ENCODE measurements at places on chromosomes 3 and 15.

DNA sequence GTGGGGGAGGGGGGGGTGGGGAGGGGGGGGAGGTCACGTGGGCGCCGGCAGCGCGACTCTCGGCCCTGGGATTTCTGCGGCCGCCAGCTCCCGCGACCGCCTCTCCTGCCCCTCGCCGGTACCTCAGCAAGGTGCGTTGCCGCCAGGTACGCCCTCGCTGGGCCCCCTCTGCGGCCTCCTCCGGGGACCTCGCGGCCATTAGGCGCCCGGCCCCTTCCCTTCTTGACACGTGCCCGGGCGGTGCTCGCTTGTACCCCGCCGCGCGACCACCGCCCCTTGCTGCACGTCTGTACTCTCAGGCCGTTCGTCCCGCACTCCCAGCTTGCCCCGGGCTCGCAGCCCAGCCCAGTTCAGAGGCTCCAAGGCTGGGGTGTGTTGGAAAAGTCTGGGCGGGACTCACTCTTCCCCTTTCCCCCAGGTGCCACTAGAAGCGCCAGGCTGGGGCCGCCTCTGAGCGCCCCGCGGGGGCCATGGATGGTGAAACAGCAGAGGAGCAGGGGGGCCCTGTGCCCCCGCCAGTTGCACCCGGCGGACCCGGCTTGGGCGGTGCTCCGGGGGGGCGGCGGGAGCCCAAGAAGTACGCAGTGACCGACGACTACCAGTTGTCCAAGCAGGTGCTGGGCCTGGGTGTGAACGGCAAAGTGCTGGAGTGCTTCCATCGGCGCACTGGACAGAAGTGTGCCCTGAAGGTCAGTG lies at the start of gene MAPKAPK3:
Gene MAPKAPK3 (plus strand): TSS at position 56 of the 696 bp plus-strand sequence. CDS start 415 bp downstream, at position 471.
- DNase-seq, result no peak

DNA sequence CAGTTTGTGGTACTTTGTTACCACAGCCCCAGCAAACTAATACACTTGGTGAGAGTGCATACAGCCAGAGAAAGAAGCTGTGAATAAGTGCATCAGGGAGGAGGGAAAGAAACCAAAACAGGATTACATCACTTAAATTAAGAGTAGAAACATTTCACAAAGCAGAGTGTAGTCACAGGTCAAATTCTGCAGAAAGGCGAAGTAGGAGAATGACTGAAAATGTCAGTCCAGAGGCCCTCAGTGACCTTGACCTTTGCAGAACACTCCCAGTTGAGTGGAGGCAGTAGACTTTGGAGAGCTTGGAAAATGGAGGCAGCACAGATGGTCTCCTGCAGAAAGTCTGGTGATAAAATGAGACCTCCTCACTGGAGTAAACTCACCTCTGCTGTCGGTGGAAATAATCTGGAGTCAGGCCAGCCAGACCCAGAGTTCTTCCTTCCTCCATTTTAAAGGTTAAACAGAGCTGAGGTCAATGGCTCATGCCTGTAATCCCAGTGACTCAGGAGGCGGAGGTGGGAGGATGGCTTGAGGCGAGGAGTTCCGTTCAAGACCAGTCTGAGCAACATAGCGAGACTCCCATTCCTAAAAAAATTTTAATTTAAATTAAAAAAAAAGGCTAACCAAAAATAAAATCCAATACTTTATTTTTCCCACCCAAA lies 5.0 kb downstream of the CD86 start:
- no peak for DNase-seq

DNA sequence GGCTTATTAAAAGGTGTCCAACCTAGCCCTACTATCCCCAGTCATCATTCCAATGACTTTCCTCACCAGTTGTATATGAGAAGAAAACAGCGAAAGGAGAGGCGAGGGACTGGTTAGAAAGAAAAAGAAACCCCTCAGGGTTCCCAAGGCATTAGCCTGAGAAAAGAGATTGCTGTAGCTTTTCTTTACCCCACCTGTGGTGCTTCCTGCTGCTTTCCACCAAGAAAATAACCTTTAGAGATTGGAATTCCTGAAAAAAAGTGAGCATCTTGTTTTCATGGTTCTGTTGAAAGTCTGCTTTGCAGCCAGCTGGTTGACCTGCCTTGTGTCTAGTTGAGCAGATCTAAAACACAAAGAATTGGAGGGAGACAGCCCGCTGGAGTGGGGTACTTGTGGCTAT lies 196.4 kb downstream of the CADPS start:
- DNase-seq, result no peak

- no peak for DNase-seq
These were observed 532.5 kb upstream of the KCNMB2 start for GRCh38 chr3:178003756-178004155.

GRCh38 chr3:58555203-58555602 lies 18.2 kb upstream of the ACOX2 start:
- DNase-seq, result no peak

GRCh38 chr3:43011638-43012037 lies 32.5 kb downstream of the GASK1A start:
- DNase-seq, result no peak

- no peak for DNase-seq
These were observed 55.1 kb upstream of the UBE2E1 start for GRCh38 chr3:23750573-23751210.

- DNase-seq, result no peak
These were observed 278.7 kb downstream of the NEK10 start for GRCh38 chr3:27090275-27091041.

DNA sequence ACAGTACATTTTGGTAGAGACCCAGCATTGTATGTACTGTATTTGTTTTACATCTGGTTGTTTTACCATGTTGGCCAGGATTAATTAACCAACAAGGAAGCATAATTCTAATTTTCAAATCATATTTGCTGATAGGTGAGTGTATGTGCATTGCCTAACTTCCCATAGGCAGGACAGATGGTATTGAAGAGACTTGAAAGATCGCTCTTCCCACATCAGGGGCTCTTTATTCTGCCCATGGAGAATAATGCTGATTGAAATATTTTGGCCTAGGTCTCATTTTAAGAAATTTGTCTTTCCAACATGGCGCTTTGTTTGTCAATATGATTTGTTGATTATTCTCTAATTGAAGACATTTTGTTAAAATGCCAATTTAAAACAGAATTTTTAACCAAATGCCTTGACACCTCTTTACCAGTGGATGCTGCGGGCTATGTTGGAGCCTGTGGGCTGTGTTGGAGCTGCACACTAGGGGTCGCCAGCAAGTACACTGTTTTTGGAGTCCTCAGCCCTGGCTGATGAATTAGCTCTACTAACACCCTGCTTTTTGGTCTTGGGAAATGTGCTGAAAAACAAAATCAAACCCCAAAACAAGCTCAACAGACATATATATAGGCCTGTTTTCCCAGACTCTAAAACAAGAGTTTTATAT lies 5.3 kb downstream of the P2RY12 start:
- no peak for DNase-seq

DNA sequence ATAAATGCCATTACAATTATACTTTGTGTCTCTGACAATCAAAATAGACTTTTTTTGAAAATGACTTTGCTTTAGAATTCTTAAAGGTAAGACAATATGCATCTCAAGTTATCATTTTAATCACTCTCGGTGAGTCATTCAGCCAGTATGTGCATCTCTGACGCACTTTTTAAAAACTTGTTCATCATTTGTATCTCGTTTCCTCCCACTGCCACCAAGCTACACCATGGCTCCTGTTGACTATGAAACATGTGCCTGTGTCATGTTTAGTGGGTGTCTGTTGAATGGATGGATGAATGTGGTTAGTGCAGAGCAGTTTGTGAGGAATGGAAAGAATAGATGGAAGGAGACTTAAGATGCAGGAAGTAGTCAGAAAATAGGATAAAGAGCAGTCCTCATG lies 68.6 kb downstream of the ARPP21 start:
- DNase-seq, result no peak

DNA sequence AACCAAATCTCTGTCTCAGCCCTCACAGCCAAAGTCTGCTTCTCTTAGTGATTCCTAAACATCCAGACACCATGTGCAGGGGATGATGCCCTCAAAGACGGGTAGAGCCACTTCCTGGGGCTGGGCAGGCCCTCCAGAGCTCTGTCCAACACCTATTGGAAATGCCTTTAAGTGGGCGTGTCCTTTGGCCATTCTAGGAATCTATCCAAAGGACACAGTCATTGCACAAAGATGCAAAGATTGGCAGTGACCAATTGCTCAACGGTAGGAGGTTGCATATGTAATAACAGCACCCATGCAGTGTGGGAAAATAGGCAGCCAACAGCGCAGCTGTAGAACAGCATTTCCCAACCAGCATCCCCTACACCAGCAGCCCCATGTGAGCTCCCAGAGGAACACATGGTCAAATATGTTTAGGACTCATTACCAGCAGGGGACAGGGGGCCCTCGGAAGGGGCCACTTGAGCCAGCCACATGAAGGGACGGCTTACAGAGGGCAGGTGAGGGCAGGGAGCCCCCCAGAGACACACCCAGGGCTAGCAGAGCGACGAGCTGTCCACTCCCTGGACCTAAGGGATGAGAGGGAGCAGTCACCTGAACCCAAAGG lies 142.8 kb upstream of the IQSEC1 start:
- DNase-seq, result no peak

DNA sequence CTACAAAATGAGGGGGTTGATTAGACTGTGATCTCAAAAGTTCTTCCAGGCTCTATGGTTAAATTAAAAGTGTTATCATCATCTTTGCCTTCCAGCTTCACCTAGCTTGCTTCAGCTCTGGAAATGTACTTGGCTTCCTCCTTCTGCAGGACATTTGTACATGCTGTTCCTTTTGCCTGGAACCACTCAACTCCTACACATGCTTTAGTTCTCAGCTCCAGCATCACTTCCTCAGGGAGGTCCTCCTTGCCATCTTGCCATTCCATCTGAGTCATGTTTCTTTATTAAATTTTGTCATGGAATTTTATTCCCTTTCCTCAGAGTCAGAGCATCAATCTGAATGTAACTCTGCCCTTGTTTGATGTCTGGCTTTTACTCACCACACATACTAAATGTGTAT lies 158.6 kb upstream of the FEZF2 start:
- DNase-seq, result no peak

GRCh38 chr15:93779341-93779740 lies 452.0 kb upstream of the MCTP2 start:
- no peak for DNase-seq

GRCh38 chr3:11553436-11554235 lies 90.1 kb downstream of the VGLL4 start:
- no peak for DNase-seq

DNA sequence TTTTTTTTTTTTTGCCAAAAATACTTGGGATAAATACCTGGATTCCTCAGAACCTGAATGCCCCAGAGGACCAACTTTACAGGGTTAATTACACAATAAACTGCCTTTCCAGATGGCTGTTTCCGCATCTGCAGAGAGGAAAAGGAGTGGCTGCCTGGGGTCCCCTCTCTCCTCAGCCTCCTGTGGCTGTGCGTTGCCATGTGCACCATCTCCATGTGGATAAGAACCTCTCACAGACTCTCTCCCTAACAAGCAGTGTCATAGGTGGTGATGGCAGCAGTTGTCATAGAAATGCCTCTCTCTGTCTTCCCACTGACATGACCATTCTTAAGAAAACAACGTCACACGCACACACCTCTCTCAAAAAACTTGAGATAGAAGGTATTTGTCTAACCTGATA lies 179.4 kb downstream of the RPLP1 start:
- no peak for DNase-seq

- DNase-seq, result no peak
These were observed 31.5 kb downstream of the ABHD2 start for GRCh38 chr15:89119489-89120478.

DNA sequence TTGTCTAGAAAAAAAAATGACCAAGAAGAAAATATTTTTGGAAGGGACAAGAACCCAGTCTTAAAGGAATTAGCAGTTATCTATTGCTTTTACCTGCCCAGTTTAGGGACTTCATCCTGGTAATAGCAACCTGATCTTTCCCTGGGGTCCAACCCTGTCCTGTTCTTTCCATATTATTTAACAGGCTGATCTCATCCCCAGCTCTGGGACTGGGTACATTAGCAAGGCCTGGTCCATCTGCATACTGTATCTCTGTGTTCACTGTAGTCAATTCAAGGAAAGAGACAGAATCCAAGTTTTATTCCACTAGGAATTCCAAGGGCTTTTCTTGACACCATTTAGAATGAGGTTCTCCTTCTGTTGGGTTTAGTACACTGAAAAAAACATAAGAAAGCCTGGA lies 191.7 kb upstream of the GADL1 start:
- DNase-seq, result no peak

- no peak for DNase-seq
These were observed 714.3 kb upstream of the CFAP20DC start for GRCh38 chr3:59764171-59764570.

DNA sequence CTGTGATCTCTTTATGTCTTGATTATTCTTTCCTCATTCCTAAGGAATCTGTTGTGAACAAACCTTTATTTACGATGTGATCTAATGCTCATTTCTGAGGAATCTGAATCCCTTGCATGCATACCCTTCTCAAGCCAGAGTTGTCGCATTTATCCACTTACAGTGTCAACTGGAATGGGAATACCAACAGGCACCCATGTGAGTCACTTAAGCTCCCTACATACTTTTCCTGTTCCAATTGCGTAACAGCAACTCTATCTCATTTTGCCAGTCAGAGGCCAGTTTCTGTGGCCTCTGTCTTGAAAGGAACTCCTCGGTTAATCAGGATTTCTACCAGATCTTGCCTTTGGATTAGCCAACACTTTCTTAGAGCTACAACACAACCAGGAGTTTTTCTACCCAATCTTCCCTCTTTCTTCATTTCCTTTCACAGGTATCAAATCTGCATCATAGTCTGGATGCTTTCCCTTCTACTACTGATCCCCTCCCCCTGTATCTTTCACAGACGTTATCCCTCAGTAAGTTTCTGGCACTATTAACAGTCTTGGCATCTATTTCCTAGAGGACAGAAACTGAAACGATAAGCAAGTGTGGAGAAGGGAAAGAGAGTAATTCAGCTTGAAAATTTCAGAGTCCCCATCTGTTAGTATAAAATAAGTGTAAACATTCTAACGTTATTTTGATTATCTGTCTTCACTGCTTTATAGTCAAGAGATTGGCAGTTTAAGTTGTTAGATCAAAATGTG lies 66.8 kb upstream of the BCHE start:
- no peak for DNase-seq

- no peak for DNase-seq
These were observed 398.6 kb downstream of the ZIC4 start for GRCh38 chr3:147007736-147008245.

GRCh38 chr15:74391582-74392450 lies 24.4 kb upstream of the CYP11A1 start:
- DNase-seq, result no peak

GRCh38 chr3:66498687-66499621 lies 1.9 kb downstream of the LRIG1 start:
- no peak for DNase-seq

DNA sequence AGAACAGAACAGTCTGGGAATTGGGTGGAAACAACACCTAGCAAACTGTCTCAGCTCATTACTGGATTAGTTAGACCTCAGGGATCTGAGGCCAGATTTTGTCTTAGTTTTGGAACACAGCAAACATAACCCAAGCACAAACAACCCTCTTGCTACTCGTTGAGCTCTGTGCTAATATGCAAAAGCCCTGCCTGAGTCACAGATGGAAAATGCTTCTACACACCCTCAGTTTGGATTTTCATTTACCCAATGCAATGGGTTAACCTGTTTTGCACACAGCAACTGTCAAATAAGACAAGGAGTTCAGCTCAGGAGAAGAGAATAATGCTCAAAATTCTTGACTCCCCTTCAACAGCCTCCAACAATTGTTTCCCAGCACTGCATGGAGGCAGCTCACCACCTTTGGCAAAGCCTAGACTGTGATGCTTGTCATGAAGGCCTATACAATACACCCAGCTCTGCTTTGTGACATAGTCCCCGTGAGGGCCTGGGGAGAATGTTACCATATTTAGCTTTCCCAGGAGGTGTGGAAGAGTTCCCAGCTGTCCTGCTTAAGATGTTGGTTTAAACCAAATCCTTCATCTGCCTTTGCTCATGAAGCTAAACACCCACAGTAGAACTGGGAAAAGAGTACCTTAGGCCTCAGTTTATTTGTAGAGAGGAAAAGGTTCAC lies 68.9 kb upstream of the MNS1 start:
- DNase-seq, result no peak
